Stimulated activated CD4-positive, alpha-beta T cell treated with anti-CD3 and anti-CD28 coated beads, Interleukin-2, amount 100 ng/mL, for 24 hours (primary cell): ENCODE measurements at places on chromosomes 11 and 22.
A peak's percentile ranks its signal among the peaks of the same experiment; 100 is the strongest.

DNA sequence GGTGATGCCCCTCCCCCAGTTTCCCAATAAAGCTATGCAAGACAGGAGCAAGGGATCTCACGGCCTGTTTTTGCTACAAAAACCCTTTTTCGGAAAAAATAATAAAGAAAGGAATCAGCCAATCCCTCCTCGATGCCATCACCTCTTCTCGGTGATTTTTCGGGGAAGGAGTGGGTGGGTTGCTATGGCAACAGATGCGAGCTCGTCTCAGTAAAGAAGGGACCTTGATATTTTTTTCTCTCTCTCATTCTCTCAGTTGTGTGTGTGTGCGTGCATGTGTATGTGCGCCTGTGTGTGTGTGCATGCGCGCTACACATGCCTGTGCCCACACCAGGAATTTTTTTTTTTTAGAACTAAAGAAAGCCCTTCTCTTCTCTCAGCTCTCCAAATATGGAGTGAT is 3.8 kb upstream of the NPAS4 start:
- DNase-seq: peak; percentile 48

DNA sequence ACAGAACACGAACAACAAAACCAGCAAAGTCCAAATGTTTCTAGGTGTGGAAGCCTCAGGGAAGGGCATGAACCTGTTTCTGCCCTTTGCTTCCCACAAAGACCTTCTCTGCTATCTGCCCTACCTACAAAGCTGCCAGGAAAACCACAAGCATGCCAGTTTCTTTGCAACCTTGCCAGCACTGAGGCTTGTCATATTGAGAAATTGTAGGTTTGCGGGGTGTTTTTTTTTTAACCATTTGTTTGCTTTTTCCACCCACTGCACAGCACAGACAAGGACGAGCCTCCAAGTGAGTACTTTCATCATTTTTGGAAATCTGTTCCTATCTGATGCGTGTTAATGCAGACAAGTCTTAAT is 12.8 kb downstream of the PARVG start:
- no peak for DNase-seq

- no peak for DNase-seq
Observed at GRCh38 chr22:33922349-33922681, 2.0 kb upstream of the LARGE1 start.

- no peak for DNase-seq
Observed at GRCh38 chr11:1889941-1890855, 1.5 kb downstream of the PRR33 start.

DNA sequence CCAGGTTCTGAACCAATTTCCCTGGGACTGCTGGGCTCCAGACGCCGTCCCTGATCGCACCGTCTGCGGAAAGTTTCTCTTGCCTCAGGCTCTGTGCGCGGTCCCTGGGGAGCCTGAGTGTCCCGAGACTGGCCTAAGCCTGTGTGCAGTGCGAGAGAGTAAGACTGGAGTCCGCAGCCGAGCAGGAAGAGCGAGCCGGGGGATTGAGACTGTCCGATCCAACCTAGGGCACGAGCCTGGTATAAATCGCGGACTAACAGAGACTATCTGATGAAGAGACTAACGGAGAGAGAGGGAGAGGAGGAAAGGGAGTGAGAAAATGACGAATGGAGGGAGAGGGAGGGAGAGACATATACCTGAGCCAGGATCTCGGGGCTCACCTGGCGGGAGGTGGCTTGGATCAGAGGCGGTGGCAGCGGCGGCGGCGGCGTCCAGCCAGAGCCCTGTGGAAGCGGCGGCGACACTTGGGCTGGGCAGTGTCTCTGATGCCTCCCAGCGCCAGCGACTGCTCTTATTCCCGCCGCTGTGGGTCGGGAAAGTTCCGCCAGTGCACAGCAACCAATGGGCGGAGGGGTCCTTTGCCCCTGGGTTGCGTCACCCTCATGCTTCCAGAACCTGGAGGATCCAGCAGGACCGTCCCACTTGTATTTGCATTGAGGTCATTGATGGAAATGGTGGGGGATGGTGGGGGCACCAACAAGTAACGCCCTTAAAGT is at the start of gene CALCA:
TSS of gene CALCA (minus strand) at position 487 of the 716 bp plus-strand sequence. CDS start 1,159 bp downstream, outside the sequence.
- no peak for DNase-seq

GRCh38 chr22:36873614-36874308 is 13.0 kb downstream of the NCF4 start:
- DNase-seq: peak; percentile 34

DNA sequence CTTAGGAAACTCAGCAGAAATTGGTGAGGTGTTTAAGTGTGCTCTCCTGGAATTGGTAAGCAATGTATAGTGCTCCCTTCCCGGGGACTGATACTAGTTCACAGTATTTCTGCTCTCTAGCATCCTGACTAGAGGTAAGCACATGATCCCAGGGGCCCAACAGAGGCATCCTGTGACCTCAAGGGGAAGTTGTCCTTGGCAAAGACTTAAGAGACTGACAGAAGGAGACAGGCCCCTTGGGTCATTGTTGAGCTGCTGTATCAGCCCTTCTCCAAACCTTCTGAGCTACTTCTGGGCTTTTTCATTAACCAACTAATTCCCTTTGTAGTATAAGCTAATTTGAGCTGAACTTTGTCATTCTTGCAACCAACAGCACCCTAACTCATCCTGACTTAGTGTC is 4.3 kb upstream of the TBC1D22A start:
- no peak for DNase-seq

DNA sequence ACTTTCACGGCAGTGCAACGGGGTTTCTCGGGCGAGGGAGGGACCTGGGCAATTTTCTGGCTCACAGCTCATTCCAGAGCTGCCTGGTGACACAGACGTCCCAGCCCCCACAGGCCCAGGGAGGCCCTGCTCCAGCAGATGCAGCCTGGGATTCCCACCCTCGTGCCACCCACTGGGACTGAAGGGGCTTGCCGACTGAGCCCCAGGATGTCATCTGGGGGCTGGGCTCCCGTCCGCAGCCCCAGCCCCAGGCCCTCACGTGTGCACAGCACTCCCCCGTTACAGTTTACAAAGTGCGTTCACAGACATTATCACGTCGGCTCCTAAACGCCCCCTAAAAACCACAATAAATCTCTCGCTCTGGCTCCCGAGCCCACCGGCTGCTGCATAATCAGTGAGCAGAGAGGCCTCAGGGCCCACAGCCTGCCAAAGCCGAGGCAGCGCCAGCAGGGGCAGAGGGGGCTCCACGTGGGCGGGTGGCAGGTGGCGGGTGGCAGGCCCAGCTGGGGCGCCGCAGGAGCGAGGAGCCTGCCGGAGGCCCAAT is 76.9 kb upstream of the TCF20 start:
- no peak for DNase-seq

- no peak for DNase-seq
Observed at GRCh38 chr11:8257003-8257664, 6.5 kb downstream of the LMO1 start.

DNA sequence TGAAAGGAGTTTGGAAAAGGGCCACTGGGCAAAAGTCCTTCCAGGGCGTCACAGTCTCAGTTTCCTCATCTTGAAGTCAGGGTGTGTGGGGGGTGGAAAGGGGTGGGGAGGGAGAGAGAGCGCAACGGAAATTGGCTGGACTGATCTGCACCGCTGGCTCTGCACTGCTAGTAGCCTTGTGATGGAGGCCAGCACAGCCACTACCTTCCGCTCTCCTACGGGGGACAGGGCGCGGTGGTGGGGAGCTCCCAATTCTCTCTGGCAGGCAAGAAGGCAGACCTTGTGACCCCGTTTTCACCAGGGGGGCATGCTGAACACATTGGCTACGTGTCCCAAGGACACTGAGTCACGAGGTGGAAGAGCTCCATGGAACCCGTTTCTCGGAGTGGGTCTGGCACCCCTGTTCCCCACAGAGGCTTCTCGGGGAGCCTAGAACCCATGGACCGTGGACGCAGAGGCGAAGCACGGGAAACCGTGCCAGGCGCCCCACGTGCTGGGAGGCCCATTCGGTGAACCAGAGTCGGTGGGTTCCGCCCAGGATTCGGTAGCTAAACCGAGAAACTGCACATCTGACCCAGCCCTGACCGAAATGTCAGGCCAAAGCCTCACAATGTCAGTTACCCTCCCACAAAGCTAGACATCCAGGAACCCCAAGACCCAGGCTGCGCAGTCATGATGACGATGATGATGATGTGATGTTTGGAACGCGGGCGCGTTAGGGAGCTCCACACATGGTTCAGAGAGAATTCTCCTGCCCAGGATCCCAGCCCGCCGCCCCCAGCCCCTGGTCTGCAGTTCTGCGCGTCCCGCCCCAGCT is 28.3 kb upstream of the WNT11 start:
- DNase-seq: peak; percentile 58
